ENCODE measurements at places on chromosomes 11 and 22.

GRCh38 chr11:123590296-123590912, 64.0 kb downstream of the SCN3B start:
- peak; percentile 77 for DNase-seq

- no peak for DNase-seq
These were observed 7.0 kb downstream of the ROBO3 start for GRCh38 chr11:124872280-124872679.

DNA sequence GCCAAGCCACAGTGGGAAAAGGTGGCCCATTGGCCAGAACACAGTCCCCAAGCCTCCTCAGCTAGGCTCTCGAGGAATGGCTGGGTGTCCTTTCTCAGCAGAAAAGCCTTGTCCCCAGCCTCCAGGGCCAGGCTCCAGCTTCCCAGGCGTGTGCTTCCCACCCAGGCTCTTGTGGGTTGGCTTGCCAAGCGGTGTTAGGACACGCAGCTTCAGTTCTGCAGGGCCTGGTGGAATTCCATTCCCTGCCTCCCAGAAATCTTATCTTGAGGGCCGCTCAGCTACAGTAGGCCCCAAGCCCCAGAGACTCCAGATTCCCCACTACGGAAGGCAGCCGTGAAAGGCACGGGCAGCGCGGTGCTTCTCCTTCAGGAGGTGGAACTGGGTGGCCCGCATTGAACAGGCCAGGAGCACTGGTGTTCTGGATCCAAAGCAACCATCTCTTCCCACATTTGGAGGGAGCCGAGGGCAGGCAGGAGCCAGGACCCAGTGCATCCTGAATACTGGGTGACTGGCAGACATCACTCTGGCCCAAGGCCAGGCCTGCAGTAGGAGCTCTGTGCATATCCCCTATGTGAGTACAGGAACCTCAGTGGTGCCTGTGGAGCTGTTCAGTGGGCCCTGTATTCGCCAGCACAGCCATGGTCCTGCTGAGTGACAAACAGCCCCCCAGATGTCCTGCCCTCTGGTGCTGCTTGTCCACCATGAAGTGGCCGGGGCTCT, 16.7 kb upstream of the KCNQ1OT1 start:
- no peak for DNase-seq

DNA sequence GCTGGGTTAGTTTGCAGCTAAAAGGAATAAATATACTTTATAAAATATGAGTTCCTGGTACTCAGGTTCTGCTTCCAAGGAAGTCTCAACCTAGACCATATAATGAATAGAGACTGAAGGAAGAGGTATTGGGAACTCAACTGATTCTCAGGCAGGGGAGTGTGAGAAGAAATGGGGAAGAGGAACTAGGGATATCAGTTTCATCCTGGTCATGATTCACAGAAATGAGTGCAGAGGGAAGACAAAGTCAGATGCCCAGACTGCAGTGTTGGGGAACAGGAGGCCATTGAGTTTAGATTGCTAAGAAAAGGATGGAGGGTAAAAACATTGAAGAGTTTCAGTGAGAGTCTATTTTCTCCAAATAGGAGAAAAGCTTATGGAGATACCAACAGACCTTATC, 28.8 kb downstream of the PLAAT5 start:
- DNase-seq: no peak

DNA sequence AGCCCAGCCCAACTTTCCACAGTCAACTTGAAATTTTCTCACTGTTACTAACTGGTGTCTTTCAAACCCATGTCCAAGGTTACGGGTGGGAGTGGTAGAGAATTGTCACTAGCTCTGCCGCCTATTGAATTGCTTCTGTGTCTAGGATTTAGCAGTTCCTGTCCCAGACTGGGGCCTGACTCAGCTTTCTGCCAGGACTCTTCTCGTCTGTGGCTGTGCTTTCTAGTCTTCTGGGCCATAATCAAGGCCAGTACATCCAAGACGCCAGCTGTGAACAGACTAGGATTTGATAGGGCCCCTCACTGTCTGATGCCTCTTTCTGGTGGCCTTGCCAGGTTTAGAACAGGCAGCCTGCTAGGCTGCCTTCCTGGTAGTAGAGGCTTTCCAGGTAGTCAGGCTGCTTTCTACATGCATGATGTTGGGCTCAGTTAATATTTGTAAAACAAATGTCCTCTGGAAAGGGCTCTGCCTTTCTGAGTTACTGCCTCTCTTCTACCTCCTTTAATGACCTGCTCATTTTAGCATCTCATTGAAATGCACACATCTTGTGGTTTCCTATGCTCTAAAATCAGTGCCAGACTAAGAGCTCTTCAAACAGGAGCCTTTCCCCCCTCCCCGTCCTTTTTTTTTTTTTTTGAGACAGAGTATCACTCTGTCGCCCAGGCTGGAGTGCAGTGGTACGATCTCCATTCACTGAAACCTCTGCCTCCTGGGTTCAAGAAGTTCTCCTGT, 13.1 kb upstream of the HIKESHI start:
- DNase-seq: no peak

DNA sequence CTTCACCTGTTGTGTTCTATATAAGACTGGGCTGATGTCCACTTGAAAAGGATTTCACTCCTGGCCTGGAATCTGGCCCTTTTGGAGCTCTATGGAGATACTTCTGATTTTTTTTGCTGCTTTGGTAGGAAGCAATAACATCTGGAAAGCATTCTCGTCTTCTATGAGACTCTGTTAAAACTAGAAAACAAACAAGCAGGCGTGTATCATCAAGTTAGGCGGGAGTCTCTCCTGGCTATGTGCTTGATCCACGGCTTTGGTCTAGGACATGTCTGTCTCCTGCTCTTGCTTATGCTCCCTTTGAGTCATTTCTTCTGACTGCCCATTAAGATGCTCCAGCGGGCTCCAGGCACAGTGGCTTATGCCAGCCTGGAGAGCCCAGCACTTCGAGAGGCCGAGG, 121.4 kb upstream of the TTC12 start:
- DNase-seq: no peak

DNA sequence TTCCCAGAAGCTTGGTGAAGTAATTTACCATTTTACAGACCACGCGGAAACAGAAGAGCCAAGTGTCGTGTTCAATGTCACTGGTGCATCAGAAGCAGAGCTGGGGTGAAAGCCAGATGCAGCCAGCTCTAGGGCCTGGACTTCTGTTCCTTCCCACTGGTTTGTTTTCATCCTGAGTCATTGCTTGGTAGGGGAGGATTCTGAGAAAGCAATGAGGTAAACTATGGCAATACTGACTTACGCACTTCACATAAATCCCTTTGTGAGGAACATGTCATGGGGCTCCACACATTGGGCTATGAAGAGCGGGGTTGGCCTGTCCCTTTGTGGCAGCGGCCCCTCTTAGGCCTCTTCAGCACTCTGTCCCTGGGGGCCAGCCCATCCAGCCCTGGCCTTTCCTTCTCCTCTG, 52.4 kb upstream of the RBFOX2 start:
- DNase-seq: peak; percentile 75

DNA sequence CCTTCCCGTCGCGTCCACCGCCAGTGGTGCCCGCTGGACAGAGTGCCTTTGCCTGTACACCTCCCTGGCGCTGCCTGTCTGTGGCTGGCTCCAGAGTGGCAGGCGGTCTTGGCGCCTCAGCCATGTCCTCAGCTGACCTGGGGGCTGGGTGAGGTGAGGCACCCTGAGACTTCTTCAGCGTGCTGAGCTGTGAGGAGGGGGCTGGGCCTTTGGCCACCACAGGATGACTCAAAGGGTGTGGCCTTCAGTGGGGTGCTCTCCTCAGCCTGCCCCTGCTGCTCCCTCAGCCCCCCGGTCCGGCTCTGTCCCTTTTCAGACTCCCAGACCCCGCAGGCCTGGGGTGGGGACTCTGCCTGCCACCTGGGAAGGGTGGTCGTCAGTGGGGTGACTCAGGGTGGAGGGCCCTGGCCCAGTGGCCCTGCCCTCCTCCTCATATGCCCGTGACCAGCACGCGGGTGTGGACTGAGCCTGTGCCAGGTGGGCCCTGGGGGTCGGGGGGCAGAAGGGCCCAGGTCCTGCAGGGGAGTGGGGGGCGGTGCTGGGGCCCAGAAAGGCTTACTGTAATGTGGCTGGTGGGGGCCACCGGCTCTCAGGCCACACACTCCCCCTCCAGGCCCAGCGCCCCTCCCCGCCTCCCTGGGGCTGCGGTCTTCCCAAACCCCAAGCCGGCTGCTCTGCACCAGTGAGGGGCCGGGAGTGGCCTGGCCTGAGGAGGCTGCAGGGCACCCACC, 15.9 kb downstream of the CRELD2 start:
- no peak for DNase-seq

DNA sequence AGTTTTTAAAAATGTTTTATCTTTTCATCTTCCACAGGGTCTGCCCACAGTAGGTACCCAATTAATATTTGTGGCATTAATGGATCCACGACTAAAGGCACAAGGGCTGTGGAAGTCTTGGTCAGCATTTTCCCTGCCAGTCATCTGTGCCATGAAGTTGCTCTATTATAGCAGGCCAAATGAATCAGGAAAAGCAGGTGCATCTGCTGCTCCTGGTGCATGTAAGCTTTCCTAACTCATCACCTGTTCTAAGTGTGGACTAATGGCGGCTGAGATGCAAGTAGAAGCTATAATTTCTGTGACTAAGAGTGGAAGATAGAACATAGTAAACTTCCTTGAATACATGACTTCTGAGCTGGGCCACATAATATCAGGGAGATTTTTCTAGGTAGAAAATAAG, 182.5 kb upstream of the TENM4 start:
- no peak for DNase-seq

GRCh38 chr11:86247608-86248007, 3.1 kb downstream of the EED start:
- no peak for DNase-seq

DNA sequence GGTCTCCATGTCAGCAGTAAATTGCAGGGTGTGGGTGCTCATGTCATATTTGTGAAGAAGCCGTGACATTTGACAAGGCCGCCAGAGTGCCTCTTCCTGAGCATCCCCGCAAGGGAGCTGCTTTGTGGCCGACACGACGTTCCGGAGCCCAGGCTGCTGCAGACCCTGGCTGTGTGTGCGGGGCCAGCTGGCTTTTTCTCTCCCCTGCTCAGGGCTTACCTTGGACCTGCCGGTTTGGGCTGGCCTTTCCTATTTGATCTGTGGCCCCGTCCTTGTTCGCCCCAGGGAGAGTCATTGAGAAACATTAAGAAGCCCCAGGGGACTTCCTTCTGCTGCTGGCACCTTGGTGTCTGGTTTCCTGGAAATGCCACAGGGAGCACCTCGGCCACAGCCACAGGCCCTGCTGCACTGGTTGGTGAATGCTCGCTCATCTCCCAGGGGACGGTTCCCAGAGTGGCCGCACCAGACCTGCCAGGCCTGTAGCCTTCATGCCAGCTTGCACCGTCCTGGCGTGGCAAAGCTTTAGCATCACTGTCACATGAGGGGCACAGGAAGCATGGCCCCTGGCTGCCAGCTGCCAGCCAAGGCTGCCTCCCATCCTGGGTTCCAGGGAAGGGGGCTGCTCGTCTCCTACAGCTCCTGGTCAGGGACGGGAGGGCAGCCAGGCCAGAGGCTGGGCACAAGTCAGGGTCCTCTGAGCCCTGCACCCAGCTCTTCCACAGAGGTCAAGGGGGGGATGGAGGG, 5.4 kb downstream of the GRK2 start:
- DNase-seq: no peak

- DNase-seq: no peak
These were observed 44.5 kb downstream of the GALNT18 start for GRCh38 chr11:11577251-11577855.

DNA sequence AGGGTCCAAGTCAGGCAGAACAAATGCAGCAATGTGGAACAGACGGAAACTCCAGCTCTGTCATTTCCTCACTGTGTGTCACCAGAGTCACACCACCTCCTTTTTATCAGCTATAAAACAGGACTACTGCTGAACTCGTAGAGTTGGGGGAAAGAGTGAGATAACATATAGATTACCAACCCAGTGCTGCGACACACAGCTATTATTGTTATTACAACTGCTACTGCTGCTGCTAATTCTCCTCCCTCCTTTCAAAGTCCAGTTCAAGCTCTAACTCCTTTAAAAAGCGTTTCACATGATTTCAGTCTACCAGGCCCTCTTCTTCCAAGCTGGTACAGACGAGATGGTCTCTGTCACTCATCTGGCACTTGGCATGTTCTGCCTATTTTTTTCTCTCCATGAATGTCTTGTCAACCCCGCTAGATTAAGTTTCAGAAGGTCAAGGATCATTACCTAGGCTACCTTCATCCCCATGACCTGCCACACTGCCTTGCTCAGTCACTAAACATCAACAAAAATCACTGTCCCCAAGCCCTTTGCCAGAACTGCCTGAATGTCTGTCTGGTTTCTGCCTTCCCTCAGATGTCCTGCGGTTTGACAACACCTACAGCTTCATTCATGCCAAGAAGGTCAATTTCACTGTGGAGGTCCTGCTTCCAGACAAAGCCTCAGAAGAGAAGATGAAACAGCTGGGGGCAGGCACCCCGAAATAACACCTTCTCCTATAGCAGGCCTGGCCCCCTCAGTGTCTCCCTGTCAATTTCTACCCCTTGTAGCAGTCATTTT, 3.7 kb upstream of the MTFP1 start:
- DNase-seq: no peak

DNA sequence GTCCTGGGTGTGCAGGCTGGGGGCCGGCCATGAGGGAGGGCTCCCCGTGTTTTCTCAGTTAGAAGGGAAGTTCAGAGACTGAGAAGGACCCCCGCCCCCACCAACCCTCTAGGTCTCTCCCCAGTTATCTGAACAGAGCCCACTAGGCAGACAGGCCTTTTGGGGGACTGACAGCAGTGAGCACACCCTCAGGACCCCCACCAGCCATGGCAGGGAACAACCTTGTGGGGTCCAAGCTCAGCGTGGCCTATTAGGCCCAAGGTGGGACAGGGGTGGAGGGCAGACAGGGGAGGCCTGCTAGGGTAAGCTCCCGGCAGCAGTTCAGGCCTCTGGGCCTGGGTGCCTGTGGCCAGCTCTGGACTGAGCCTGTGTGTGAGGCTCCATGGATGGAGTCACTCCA, 5.6 kb downstream of the LRRC75B start:
- DNase-seq: no peak

DNA sequence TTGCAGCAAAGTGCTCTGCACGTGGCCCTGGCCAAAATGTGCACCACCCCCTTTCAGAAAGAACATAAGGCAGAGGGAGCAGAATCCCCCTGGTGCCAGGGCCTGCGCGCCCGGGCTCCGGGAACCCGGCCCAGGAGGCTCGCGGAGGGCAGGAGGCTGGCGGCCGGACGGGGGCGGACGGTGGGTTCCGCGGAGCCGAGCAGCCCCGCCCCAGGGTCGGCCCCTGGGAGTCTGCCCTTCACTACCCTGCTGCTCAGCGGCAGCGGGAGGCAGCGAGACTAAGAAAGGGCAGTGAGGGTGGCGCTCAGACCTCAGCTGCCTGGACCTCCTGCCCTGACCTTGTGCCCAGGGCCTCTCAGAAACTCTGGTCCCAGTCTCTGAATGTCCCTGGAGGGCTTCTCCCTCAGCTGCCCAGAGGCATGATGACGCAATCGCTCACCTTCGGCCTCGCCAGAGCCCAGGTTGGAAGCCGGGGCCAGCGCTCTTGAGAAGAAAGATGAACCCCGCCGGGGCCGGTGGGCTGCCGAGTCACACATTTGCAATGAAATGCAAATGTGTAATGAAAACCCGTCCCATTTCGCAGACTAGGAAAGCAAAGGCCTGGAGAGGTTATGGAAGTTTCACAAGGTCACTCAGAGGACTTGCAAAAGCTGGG, 1.1 kb upstream of the CLMP start:
- no peak for DNase-seq

- DNase-seq: no peak
These were observed 184.6 kb upstream of the CARD18 start for GRCh38 chr11:105324156-105324555.

Measured in AG08396 (cell line).